ENCODE measurements at places on chromosomes 13 and 19.

GRCh38 chr19:51552996-51553725, 17.9 kb upstream of the ZNF175 start:
- DNase-seq = peak; percentile 75

DNA sequence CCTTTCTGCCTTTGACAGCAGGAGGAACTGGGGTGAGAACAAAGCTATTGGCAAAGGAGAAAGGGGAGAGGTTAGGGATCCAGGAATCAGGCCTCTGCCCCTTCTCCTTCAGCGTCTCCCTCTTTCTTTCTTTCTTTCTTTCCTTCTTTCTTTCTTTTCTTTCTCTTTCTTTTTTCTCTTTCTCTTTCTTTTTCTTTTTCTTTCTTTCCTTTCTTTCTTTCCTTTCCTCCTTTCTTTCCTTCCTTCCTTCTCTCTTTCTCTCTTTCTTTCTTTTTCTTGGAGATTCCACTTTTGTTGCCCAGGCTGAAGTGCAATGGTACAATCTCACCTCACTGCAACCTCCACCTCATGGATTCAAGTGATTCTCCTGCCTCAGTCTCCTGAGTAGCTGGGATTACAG, 75.6 kb downstream of the TRPM4 start:
- no peak for DNase-seq

- no peak for DNase-seq
Measured at GRCh38 chr13:110897014-110897413, 17.9 kb downstream of the ANKRD10 start.

DNA sequence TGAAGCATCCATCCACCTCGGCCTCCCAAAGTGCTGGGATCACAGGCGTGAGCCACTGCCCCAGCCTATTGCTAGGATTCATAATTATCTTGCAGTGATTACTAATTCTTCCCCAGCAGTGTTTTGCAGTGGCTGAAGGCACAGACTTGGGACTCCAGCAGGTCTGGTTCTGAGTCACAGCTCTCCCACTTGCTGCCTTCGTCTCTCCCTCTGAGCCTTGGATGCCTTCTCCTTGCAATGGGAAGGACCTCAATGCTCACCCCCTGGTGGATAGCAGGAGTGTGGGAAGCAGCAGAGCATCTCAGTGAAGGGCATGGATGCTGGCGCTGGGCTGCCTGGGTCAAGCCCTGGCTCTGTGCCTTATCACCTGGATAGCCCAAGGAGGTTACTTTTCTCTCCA, 37.6 kb upstream of the SHKBP1 start:
- no peak for DNase-seq

- no peak for DNase-seq
Measured at GRCh38 chr19:3655402-3656072, 28.9 kb upstream of the CACTIN start.

- DNase-seq = no peak
Measured at GRCh38 chr19:45492137-45492626, 4.7 kb downstream of the RTN2 start.

DNA sequence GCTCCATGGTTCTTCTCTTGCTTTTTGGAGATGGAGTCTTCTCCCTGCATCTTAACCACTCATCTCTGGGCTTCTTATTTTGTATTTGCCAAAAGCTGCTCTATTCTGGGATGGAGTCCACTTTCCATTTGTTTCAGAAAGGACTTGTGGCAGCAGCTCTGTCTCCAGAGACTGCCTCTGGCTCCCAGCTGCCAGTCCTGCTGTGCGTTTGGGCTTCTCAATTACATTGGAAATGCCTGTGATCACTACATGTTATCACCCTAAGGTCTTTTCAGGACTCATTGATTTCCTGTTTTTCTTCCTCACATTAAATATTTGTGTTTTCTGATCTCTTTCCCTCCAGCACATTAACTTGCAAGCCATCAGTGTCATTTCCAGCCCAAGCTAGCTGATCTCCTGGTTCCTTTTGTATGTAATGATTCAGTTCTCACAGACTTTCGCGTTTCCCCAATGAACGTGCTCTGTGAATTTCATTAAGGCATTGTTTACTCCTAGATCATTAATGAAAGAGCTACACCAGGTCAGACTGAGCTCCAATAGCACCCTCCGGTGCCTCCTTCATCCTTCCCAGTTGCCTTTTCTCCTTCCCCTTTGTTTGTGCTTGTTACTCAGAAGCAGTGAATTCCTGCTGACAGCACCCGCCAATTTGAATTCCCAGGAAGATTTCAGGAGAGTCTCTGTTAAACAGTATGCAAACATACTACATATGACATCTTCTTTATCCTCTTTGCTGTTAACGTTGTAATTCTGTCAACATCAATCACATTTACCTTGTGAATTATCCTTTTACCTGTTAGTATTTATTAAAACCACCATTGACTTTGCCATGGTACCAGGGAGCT, 3.0 kb downstream of the CBY2 start:
- no peak for DNase-seq

DNA sequence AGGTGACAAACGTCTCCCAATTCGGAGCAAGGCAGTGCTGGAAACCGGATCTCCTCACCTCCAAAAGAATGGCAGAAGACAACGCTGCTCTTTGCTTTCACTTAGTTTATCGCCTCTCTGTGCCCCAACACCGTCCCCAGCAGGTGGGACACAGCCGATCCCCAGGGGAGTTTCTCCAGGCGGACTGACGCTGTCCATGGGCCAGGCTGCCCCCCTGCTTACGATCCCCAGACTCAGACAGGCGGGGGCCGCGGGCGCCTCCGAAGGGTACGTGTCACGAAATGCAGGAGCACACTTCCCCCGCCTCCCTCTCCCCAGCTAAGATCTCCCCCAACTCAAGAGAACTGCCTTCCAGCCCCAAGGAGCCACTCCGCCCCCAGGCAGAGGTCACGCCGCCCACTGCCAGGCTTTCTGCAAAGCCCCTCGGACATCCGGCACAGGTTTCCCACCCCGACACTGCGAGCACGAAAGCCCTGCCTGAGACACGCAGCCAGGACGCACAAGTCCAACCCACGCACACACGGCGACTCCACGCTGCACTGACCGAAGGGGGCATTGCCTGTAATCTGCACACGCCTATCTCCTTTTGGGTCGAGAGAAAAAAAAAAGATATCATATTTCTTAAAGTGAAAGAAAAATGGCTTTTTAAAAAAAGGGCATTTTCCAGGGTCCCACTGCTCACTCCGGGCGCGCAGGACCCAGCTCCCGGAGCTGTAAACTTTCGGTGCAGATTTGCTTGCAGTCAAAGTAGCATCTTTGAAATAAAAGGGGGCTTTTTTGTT, 2.0 kb downstream of the SPRY2 start:
- DNase-seq = peak; percentile 70

DNA sequence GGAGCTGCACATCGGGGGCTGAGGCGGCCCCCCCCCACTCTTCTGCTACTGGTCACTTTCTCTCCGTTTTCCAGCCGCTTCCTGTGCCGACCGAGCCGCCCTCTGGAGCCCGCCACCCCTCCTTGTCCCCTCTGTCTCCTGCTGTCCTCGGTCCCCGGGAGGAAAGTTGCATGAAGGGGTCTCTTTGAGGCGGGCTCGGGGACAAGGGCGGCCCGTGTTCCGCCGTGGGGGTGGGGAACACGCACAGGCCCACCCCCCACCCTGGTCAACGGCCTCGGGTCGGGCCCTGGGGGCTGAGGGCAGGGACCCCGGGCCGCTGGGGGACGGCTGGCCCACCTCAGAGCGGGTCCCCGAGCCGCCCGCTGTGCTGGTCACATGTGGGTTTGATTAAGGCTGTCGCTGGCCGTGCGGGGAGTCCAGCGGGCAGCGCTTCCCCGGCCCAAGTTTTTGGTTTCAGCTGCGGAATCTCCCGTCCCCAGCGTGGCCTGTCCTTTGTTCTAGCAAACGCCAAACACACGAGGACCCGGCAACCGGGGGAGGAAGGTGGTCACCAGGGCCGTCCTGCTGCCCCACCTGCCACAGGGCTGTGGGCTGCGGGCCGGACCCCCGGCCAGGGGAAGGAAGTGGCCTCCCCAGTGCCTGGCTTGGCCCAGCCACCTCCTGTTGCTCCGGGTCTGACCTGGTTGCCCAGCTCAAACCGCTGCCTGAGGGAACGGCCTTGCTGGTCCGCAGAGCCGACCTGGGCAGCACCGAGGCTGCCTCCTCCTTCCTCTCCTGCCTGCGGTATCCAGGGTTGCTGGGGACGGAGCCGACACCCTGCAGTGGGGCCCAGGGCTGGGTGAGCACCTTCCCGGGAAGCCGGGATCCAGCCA, 1.9 kb downstream of the EFNA2 start:
- DNase-seq = no peak

GRCh38 chr19:40398417-40399131, 8.6 kb upstream of the HIPK4 start:
- no peak for DNase-seq

- no peak for DNase-seq
Measured at GRCh38 chr19:16614941-16615340, 13.1 kb downstream of the MED26 start.

GRCh38 chr19:6226444-6227155, 53.2 kb downstream of the MLLT1 start:
- no peak for DNase-seq

DNA sequence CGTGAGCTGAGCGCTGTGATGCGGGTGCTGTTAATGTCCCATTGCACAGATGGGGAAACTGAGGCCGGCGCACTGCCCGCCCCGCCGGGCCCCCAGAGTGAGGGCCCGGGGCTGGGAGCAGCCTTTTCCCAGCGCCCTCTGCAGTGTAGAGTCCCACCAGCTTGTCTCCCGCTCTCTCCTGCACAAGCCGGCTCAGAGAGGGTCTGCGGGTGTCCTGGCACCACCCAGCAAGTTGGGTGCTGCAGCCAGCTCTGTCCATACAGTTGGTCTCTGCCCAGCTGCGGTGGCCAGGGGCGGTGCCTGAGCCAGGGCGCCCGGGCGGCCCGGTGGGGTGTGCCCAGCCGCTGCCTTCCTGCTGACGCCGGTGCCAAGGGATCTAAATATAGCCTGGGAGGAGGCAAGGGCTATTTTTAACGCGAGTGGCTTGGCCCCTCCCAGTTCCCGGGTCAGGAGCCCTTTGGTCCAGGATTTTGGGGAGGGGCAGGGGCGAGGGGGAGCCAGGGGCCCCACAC, 19.3 kb downstream of the GADD45B start:
- DNase-seq = no peak

DNA sequence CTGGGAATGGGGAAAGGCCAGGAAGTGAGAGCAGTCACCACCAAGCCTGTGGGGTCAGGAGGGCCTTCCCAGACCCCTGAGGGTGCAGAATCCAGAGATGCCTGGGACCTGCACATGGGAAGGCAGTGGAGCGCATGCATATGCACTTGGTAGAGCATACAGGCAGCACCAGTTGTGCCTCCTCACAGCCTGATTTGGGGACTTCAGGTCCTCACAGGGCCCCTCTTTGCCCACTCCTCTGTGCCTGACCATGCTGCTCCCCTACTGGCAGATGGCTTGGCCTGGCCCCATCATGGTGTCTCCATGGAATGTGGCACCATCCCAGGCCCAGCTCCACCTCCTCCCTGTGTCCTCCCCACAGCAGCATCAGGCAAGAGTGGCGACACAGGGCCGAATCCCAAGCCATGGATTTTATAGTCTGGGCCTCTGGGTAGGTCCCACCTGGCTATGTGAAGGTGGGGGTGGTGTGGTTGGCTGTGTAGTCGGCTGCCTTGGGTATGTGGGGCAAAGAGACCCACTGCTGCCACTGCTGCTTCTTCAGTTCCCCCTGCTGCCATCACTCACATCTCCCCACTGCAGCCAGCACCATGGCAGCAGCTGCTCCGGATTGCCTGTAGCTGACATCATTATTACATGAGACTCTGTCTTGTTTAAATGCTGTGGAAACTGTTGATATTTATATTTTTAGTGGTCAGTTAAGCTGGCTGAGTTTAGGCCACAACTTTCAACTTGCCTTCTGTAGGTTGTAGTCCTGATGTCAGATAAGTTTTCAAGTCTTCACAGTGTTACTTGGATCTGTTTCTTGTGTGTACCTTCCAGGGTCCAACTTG, 247.0 kb downstream of the GPC6 start:
- no peak for DNase-seq

DNA sequence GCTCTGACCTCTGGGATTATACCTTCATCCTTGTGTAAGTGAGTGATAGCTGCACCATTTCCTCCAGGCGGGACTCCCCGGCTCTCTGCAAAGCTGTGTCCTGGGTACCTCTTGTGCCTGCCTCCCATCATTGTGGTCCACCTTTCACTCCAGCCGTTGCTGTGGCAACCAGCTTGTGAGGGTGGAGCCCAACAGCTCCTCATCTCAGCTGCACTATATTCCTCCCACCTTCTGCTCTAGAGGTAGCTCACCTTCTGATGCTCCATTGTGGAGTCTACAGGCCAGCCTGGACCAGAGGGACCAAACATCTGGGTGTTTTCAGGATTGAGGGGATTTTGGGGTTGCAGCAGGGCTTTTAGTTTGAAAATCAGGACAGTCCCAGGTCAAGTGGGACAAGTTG, 708.2 kb downstream of the UQCRFS1 start:
- no peak for DNase-seq

GRCh38 chr13:80250213-80250810, 90.6 kb downstream of the SPRY2 start:
- DNase-seq = no peak

GRCh38 chr13:72174549-72174948, 307.5 kb upstream of the DACH1 start:
- DNase-seq = no peak

- no peak for DNase-seq
Measured at GRCh38 chr19:2016041-2016807, 710 bp upstream of the BTBD2 start.

DNA sequence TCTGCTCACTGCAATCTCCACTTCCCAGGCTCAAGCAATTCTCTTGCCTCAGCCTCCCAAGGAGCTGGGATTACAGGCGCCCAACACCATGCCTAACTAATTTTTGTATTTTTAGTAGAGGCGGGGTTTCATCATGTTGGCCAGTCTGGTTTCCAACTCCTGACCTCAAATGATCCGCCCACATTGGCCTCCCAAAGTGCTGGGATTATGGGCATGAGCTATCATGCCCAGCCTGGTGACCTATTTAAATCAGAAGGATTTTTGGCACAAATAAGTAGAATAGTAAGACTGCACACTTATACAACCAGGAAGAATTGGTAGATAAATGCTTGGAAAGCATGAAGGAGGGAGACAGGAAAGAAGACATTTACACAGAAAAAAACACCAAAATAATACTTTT, 53.4 kb upstream of the AKAP11 start:
- no peak for DNase-seq

GRCh38 chr13:75797239-75797638, 161.1 kb downstream of the LMO7 start:
- DNase-seq = no peak

GRCh38 chr13:30679483-30680330, 55.6 kb upstream of the ALOX5AP start:
- DNase-seq = peak; percentile 60

GRCh38 chr19:4609878-4610511, 29.3 kb upstream of the TNFAIP8L1 start:
- peak; percentile 82 for DNase-seq

GRCh38 chr13:71522941-71523526, 344.0 kb downstream of the DACH1 start:
- no peak for DNase-seq

- DNase-seq = peak; percentile 14
Measured at GRCh38 chr19:38617764-38618589, at the start of gene MAP4K1. MAP4K1 (minus strand) TSS chr19:38617953; CDS start chr19:38617895, 58 bp downstream.
